ENCODE measurements at places on chromosomes 3 and 15.

DNA sequence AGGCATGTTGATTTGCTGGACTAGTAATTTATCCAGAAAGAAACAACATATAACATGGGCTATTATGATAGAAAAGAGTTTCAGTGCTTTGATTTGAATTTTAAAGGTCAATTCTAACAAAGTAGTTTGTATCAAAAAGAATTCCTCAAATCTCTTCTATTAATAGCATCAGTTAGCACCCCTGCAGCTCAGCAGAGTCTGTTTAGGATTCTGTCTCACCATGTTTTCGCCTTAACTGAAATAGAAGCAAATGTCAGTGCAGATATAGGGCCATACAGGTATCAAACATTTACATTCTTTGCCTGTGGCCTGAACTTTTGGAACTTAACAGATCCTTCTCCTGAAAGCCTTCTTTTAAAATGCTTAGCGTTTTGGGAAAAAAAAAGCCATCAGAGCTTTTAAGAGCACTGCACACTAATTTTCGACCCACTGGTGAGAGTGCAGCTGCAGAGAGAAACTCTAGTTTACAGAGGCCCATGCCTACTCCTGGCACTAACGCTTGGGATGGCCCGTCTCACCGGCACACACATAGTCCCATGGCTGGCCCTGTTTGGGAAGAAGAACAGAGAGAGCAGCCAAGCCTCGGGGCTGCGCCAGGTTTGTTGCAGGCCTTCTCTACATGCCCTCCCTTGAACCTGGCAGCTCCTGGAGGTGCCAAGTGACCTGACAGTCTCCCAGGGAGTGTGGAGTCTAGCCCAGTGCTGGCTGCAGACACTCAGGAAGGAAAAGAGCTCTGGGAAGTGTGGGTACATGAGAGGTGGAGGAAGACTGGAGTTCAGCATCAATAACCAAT lies 9.9 kb upstream of the PAQR9 start:
- no peak for DNase-seq

DNA sequence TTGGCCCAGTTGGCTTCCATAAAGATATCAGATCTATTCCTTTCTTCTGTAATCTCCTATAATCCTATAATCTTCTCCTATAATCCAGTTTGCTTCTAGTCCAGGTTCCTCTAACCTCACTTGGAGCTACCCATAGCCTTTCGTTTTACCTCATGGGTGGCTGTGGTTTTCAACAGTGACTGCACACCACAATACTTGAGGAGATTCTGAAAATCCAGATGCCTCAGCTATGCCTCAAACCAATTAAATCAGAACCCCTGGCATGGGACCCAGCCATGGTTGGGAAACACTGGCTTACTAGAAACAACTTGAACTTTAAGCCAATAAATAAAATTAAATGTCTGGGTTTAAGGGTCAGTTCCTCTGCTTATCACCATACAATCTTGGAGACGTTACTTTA lies 86.1 kb upstream of the NTRK3 start:
- no peak for DNase-seq

- no peak for DNase-seq
Observed at GRCh38 chr3:141690431-141691072, 47.5 kb upstream of the RNF7 start.

DNA sequence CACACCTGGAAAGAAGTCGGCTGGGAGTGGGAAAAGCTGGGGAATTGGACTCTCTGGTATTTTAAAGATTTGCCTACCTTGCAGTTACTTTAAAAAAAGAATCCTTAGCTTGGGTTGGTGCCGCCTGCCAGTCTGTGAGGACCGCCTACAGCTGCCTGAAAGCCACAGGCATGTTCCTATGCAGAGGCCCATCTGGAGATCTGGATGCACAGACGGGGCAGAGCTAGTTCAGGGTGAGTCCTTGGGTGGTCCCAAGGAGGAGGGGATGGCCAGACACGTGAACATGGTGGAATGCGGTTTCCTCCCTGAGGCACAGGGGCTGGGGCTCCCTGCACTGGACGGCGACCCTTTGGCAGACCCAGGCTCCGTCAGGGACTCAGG lies 113.2 kb upstream of the IQSEC1 start:
- DNase-seq: no peak

GRCh38 chr3:23051240-23052140 lies 151.6 kb upstream of the UBE2E2 start:
- DNase-seq: no peak

GRCh38 chr3:190456770-190457169 lies 7.1 kb upstream of the TMEM207 start:
- DNase-seq: no peak

GRCh38 chr3:117346901-117347300 lies 637.3 kb downstream of the TUSC7 start:
- DNase-seq: no peak

- no peak for DNase-seq
Observed at GRCh38 chr15:57541271-57541670, 50.4 kb upstream of the MYZAP start.

DNA sequence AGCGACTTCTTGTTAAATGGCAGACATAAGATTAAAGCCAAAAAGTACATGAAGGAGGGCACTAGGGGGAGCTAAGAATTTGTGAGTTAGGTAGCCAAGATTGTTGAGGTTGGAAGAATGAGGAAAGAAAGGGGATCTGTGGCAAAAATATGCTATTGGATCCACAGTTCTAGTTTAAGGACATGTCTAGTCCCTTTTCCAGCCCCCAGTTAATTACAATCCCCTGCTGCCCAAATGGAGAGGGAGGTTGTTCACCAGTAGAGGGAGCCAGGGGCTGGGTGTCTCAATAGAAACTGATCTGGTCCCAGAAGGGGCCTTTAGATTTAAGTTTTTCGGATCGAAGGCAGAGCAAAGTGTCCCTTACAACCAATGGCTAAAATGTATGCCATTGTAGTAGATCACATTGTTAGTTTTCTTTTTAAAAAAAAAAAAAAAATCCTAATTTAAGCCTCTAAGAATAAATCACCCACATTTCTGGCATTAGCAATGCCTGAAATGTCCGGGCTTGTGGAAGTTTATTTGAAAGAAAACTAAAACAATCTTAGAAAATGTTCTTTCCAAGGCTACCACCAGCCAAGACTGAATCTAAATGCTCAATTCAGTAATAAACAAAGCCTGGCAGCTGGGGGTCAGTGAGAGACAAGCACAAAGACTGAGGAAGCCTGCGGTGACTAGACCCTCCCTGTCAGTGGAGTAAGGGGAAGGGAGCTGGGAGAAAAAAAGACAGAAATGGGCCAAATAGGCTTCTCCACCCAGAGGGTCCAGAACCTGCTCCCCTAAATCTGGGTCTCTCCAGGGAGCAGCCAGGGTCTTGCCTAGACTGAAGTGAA lies 7.1 kb downstream of the COL8A1 start:
- DNase-seq: no peak

Data from NCI-H1694 (cell line).